ENCODE measurements at places on chromosomes 1 and 21. TPM values are rescaled to one million over a fixed set of nuclear protein-coding genes. Genes with fewer than 3 reads are reported as not detected.

GLIS1 gene
- total RNA-seq = not detected

SMIM1 gene
- 1.9 TPM for total RNA-seq

DNASE2B gene
- 1.2 TPM for total RNA-seq

GJA8 gene
- total RNA-seq = not detected

NUDT4B gene
- total RNA-seq = 1.7 TPM

HORMAD1 gene
- total RNA-seq = 1.1 TPM

- no peak overlapping the region for H3K27ac ChIP-seq
- H3K4me3 ChIP-seq = no peak overlapping the region
- H3K36me3 ChIP-seq = no peaks in the 10 kb centered on the region
- H3K4me1 ChIP-seq = no peaks in the 10 kb centered on the region
- peak; percentile 9 for DNase-seq
- no peaks in the 10 kb centered on the region for H3K27me3 ChIP-seq
Measured at GRCh38 chr1:36885540-36886357, 148.6 kb downstream of the GRIK3 start.

DNA sequence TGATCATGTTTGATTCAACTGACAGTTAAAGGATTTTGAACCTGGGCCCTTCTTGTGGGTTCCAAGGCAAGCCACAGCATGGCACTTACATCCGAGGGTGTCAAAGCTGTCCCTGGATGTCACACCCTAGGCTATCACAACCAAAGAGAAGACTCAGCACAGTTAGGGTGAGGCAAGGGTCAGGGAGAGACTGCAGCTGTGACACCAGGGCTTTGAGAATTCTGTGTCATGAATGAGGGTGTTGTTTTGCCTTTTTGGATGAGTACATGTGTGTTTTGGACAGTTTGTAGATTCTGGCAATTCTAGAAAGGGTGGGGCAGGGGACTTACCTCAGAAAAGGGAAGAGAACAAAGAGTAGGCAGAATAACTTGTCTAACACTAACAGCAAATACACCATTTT lies 37.8 kb upstream of the ZNF326 start:
- H3K36me3 ChIP-seq = no peaks in the 10 kb centered on the region
- DNase-seq = no peak
- no peaks in the 10 kb centered on the region for H3K4me1 ChIP-seq
- H3K27me3 ChIP-seq = no peaks in the 10 kb centered on the region
- no peak overlapping the region for H3K4me3 ChIP-seq

DNA sequence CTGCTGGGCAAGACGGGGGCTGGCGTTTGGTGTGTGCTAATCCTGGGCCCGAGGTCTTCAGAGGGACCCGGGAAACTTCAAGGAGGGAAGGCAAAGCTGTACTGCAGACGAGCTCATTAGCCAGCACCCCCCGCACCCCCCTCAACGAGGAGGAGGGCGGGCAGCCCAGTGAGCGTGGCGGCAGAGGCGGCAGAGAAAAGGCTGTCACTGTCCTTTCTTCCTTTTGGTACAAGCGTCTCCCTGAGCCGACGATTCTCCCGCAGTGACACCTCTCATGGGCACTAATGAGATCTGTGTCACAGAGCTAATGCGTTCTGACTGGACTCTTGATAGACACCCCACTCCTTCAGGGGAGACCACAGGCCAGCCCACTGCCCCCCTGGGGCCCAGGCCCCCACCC lies 29.5 kb downstream of the DMAP1 start:
- H3K27ac ChIP-seq = no peak overlapping the region
- no peak overlapping the region for H3K4me3 ChIP-seq
- peaks cover 8% of the 10 kb centered on the region for H3K4me1 ChIP-seq
- H3K27me3 ChIP-seq = no peaks in the 10 kb centered on the region

- H3K4me1 ChIP-seq = no peaks in the 10 kb centered on the region
- no peak for DNase-seq
- H3K36me3 ChIP-seq = no peaks in the 10 kb centered on the region
- no peak overlapping the region for H3K27ac ChIP-seq
- H3K4me3 ChIP-seq = no peak overlapping the region
Measured at GRCh38 chr21:46163380-46163779, 8.0 kb upstream of the FTCD start.

DNA sequence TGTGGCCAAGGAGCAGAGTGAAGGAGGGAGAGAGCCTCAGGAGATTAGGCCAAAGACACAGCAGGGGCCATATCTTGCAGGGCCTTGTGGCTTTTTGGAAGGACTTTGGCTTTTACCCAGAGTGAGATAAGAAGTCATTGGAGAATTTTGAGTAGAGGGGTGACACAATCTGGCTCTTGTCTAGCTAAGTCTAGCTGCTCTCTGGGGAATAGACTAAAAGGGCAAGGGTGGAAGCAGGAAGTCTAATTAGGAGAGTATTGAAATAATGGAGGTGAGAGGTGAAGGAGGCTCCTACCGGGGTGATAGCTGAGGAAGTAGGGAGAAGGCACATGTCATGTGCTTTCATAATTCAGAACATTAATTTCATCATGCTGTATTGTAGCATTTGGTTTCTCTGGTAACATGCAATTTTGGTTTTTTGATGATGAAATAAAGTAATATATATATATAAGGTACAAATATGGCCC lies 34.3 kb upstream of the KCNA3 start:
- no peak overlapping the region for H3K27ac ChIP-seq
- DNase-seq = no peak
- H3K4me3 ChIP-seq = no peak overlapping the region
- no peaks in the 10 kb centered on the region for H3K27me3 ChIP-seq
- H3K4me1 ChIP-seq = no peaks in the 10 kb centered on the region
- no peaks in the 10 kb centered on the region for H3K36me3 ChIP-seq

DNA sequence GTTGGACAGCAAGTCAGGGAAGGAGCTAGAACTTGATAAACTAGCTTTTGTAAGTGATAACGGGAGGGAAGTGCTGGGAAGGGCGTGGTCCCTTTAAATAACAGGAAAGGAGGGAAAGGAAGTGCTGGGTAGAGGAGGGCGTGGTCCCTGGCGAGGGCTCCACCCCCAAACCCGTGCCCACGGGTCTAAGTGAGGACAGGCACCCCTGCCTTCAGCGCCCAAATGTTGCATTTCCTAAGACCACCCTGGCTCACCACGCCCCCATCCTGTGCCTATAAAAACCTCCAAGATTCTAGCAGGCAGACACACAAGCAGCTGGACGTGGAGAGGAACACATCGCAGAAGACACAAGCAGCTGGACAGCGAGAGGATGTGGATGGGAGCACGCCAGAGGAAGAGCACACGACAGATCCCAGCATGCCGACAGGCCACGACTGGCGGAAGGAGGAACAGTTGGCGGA lies 58.5 kb downstream of the PALMD start:
- H3K36me3 ChIP-seq = no peaks in the 10 kb centered on the region
- DNase-seq = peak; percentile 24
- H3K4me3 ChIP-seq = no peak overlapping the region
- no peaks in the 10 kb centered on the region for H3K27me3 ChIP-seq
- no peak overlapping the region for H3K27ac ChIP-seq

DNA sequence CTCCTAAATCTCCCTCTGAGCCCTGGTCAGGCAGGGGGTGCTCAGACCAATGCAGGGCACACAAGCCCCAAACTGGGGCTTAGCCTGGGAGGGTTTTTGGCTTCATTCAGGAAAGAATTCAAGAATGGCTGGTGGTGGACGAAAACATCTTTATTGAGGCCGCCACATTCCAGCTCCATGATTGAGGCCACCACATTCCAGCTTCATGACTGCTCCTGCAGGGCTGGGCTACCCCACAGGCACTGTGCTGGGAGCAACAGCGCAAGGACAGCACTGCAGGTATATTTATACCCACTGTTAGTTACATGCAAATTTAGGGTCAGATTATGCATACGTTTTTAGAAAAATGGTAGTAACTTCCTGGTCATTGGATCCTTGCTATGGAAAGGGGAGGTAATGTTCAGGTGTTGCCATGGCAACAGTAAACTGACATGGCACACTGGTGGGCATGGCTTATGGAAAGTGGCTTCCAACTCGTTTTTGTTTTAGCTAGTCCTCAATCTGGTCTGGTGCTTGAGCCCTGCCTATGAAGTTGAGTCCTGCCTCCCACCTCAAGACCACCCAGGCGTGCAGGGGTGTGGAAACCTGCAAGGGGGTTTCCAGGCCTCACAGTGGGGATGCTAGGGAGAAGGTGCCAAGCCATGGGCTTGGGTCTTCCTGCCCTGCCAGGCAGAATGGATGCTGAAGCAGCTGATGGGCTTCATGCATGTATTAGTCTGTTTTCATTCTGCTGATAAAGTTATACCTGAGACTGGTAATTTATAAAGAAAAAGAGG lies 348.7 kb upstream of the AJAP1 start:
- DNase-seq = no peak
- H3K4me3 ChIP-seq = no peak overlapping the region
- H3K27ac ChIP-seq = no peak overlapping the region
- H3K27me3 ChIP-seq = no peaks in the 10 kb centered on the region
- H3K36me3 ChIP-seq = no peaks in the 10 kb centered on the region

DNA sequence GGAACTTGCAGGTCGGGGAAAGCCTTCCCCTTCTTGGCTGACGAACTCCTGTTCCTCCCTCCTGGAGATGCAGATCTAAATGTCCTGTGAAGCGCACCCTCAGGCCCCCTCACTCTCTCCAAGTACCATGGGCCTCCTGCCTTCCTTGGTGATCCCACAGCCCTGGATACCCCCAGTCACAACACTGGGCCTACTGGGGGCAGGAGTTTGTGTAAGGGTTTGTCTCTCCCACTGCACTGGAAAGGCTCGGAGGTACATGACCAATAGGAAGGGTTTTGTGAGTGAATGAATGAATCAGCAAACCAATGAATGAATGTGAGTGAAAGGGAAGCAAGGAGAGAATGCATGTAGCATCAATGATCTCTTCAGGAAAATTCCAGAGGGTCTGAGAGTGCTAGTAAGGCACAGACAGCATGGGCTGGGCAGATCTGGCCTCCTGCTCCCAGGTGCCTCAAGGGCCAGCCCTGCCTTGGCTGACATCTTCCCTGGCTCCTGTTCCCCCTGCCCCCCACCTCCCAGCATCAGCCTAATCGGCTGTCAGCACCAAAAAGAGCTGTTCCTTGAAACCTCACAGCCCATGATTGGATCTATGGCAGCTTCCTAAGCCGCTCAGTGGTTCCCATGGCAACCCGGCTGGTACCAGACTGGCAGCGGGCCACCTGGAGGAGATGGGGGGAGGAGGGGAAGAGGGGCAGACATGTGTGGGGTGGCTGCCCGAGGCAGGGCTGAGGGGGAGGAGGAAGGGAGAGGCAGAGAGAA lies 95.8 kb downstream of the VWA5B1 start:
- peaks cover 5% of the 10 kb centered on the region for H3K27me3 ChIP-seq
- H3K4me3 ChIP-seq = no peak overlapping the region
- no peaks in the 10 kb centered on the region for H3K4me1 ChIP-seq
- no peaks in the 10 kb centered on the region for H3K36me3 ChIP-seq

GRCh38 chr1:167683641-167684502 lies 37.9 kb upstream of the MPZL1 start:
- H3K4me3 ChIP-seq = no peak overlapping the region
- peak overlapping the region; percentile 27 for H3K27ac ChIP-seq
- H3K36me3 ChIP-seq = no peaks in the 10 kb centered on the region

DNA sequence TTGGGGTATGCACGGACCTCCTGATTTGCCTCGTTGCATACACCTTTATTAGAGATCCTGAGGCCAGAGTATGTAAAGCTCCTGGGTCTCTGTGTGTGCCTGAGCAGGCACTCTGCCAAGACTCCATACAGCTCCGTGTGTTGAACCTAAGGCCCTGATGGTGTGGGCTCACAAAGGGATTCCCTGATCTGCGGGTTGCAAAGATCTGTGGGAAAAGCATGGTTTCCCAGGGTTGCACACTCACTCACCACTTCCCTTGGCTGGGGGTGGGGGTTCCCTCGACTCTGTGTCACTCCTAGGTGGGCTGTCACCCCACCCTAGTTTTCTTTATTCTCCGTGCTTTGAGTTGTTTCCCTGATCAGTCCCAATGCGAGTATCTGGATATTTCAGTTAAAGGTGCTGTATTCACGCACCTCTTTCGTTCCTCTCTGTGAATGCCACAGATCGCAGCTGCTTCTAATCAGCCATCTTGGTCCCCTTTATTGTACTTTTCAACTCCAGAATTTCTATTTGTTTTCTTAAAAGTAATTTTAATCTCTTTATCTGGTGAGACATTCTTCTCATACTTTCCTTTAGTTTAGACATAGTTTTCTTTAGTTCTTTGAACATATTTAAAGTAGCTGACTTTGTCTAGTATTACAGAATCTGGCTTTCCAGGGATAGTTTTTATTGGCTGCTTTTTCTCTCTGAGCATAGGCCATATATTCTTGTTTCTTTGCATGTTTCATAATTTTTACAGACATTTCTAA lies 39.0 kb upstream of the F3 start:
- H3K27me3 ChIP-seq = no peaks in the 10 kb centered on the region
- no peak overlapping the region for H3K4me3 ChIP-seq
- no peaks in the 10 kb centered on the region for H3K36me3 ChIP-seq
- H3K4me1 ChIP-seq = no peaks in the 10 kb centered on the region
- H3K27ac ChIP-seq = no peak overlapping the region

GRCh38 chr1:145960468-145961108 lies 2.8 kb upstream of the LIX1L start:
- peak; percentile 74 for DNase-seq
- no peaks in the 10 kb centered on the region for H3K36me3 ChIP-seq
- peak overlapping the region; percentile 65 for H3K27ac ChIP-seq
- H3K27me3 ChIP-seq = peaks cover 25% of the 10 kb centered on the region
- peaks cover 10% of the 10 kb centered on the region for H3K4me1 ChIP-seq

GRCh38 chr1:96698342-96698983 lies 23.1 kb upstream of the PTBP2 start:
- no peaks in the 10 kb centered on the region for H3K36me3 ChIP-seq
- no peaks in the 10 kb centered on the region for H3K4me1 ChIP-seq
- H3K27me3 ChIP-seq = no peaks in the 10 kb centered on the region
- H3K4me3 ChIP-seq = no peak overlapping the region

DNA sequence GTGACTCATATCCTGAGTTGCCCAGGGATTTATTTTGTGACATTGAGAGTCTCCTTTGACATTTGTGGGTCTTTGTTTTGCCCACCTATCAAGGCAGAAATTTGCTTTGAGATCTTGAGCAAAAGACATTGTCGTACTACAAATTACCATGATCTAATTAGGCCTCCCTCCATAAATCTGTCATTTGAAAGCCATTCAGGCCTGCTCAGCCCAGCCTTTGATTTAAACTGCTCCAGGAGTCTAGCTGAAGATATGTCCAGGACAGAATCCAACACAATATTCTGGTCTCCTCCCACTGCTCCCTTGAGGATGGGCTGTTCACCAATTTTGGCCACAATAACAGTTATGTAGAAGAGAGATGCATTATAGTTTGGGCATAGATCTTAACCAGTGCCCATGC lies 86.7 kb downstream of the PROX1 start:
- no peaks in the 10 kb centered on the region for H3K4me1 ChIP-seq
- no peak for DNase-seq
- no peak overlapping the region for H3K4me3 ChIP-seq
- H3K27me3 ChIP-seq = no peaks in the 10 kb centered on the region
- no peaks in the 10 kb centered on the region for H3K36me3 ChIP-seq

DNA sequence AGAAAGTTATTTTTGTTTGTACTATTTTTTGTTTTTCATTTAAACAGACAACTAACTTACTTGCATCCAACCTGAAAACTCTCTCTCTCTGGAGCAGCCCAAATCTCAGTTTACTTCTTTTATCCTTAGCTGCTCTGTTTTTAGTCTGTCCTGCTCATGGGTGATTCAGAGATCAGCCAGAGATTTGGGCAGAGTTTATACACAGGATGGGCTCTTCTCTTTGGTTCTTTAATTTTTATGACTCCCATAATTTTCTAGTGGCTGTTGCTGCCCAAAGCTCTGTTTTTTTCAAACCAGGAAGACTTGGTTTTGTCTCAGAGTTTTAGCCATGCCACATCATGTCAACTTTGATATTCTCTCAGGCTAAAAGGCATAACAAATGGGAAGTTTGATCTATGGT lies 86.8 kb upstream of the CD55 start:
- no peak overlapping the region for H3K4me3 ChIP-seq
- no peaks in the 10 kb centered on the region for H3K36me3 ChIP-seq
- DNase-seq = no peak
- H3K27ac ChIP-seq = no peak overlapping the region
- H3K4me1 ChIP-seq = no peaks in the 10 kb centered on the region
- no peaks in the 10 kb centered on the region for H3K27me3 ChIP-seq

GRCh38 chr1:234737967-234738314 lies 128.0 kb upstream of the IRF2BP2 start:
- H3K36me3 ChIP-seq = no peaks in the 10 kb centered on the region
- H3K4me1 ChIP-seq = no peaks in the 10 kb centered on the region
